ENCODE measurements at places on chromosomes 1 and 21.

- no peak for DNase-seq
Observed at GRCh38 chr1:56494306-56494705, 85.1 kb downstream of the PLPP3 start.

DNA sequence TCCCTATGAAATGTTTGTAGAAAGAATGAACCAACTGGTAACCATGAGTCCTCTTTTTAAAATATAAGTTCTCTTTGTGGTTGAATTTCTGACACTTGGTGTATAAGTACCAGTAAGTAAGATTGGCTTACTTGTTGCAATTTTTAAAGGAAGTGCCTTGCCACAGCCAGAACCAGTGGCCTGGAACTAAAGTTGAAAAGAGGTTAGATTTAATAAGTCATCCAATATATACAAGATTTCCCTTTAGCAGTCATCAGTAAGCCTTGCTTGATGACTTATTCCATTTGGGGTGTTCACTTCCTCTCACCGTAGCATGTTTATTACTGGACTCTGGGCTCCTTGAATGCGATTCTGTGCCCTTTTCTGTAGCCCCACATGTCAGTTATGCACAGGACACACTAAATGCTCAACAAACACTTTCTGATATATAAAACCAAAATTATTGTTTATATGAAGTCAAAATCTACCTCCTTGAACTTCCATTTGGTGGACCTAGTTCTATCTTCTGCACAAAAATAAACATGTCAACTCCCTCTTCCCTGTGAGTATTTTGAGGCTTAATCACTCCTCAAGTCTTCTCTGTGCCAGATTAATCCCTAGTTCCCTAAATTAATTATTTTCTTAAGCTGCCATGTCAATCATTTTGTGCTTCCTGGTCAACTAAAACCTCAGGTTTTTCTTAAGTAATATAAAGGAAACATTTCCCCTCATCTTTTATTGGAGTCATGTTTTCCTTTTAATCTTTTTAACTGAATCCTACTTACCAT, 218.1 kb downstream of the ST6GALNAC3 start:
- no peak for DNase-seq

GRCh38 chr1:107599220-107599619, 365.8 kb downstream of the VAV3 start:
- DNase-seq = no peak

- DNase-seq = no peak
Observed at GRCh38 chr1:221747839-221748238, 6.0 kb upstream of the DUSP10 start.

DNA sequence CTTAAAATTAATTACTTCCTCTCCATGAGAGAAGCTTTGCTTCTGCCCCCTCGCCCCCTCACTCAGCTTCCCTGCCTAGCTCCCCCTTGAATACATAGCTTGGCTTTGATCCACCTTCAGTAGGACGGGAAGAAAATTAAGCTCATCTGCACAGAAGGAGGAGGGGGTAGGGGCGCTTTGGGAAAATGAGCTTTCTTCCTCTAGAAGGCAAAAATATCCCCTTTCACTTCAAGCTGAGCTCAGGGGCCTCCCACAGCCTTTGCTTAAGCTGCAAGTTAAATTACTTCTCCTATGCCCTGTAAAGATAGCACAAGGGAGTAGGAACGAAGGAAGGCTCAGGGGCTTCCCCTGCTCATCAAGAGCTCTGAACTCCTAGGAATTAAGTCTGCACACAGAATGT, 65.2 kb upstream of the GOLT1A start:
- no peak for DNase-seq

DNA sequence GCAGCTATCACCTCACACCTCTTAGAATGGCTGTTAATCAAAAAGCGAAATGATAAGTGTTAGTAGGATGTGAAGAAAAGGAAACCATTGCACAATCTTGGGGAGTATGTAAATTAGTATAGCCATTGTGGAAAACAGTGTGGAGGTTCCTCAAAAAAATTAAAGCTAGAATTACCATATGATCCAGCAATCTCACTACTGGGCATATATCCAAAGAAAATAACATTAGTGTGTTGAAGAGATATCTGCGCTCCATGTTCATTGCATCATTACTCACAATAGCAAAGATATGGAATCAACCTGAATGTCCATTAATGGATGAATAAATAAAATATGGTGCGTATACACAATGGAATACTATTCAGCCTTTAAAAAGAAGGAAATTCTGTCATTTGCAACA, 68.9 kb downstream of the SNRPE start:
- no peak for DNase-seq

GRCh38 chr21:16194788-16195537, 465.2 kb downstream of the USP25 start:
- no peak for DNase-seq

- no peak for DNase-seq
Observed at GRCh38 chr1:154749078-154749760, 120.9 kb downstream of the KCNN3 start.

DNA sequence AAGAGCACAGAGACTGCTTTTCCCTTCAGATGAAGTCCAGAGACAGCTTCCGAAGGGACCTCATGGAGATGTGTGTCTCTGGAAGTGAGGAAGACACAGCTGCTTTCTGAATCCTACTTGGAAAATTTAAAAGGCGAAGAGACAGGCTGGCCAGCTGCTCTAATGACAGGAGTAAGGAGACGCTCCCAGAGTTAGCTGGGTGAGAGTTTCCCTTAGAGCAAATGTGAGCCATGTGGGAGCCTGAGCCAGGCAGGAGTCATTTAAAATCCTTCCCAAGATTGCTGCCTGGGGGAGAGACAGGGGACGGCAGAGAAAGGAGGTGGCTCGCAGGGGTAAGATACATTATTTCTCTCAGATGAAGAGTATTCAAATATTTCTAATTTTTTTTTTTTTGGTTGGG, 53.1 kb downstream of the ZNF326 start:
- no peak for DNase-seq

- no peak for DNase-seq
Observed at GRCh38 chr1:224080115-224080774, 33.7 kb upstream of the FBXO28 start.

DNA sequence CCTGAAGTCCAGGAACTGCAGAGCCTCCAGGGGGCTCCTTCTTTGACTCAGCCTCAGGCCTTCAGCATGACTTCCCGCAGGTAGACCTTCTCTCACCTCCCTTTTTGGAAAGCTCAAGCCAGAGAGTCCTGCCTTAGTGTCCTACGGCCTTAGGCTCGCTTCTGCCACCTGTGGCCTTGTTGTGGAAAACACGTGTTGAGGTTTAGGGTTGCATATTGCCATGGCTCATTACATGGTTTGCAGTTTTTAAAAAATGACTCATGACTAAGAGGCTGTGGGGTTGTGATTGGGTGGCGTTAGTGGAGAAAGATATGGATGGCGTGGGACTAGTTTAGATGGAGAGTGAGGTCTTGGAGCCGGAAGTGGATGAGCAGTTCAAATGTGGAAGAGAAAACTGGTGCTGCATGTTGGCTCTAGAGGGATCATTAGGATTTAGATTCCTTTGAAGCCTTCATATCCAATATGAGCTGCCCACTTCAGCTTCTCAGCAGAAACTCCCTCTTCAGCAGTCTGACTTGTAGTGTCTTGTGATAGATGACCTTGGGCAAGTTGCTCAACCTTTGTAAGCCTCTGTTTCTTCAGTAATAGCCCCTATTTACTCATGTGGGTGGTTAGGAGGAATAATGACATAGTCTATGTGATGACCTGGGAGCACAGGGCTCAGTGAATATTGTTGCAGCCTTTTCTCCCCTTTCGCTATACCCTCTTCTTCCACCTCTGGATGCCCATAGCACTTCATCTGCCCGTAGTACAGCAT, 6.5 kb upstream of the FGGY start:
- no peak for DNase-seq

- DNase-seq = no peak
Observed at GRCh38 chr1:210372491-210372890, 43.8 kb downstream of the HHAT start.

DNA sequence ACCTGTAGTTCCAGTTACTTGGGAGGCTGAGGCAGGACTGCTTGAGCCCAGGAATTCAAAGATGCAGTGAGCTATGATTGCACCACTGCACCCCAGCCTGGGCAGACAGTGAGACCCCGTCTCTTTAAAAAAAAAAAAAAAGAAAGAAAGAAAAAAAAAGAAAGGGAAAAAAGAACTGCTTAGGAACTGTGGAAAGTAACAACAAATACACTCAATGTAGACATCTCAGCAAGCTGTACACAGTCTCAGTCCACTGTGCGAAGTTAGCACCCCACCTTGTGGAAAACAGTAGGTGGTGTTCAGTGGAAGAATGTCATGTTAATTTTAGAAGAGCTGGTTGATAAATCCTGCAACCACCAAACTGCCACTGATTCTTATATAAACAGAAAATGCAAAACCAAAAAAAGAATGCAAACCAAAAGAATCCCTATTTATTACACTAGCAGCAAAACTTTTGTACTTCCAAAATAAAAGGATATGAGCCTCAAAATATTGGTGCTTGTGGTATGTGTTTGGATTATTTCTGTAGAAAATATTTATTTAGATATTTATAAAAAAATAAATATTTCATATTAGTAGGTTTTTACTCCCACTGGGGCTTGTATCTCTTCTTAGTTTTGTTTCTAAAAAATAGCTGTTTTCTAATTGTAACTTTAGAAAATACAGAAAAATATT, 31.1 kb downstream of the ALG14 start:
- peak; percentile 67 for DNase-seq

DNA sequence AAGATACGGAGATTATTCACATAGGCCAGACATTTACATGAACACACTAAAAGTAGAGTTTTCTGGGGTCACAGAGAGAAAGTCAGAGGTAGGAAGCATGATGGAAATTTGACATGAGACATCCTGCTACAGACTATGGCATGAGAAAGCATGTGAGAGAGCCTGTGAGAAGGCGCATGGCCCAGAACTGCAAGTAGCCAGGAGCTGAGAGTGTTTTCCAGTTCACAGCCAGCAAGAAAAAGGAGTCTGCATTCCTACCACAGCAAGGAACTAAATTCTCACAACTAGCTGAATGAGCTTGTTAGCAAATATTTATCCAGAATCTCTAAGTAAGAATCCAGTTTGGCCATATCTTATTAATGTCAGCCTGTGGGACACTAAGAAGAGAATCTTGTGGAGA, 673.3 kb downstream of the BRINP3 start:
- DNase-seq = no peak

- no peak for DNase-seq
Observed at GRCh38 chr21:38989745-38990423, 184.2 kb downstream of the ETS2 start.

GRCh38 chr1:15412175-15412800, 2.6 kb downstream of the EFHD2 start:
- DNase-seq = no peak

DNA sequence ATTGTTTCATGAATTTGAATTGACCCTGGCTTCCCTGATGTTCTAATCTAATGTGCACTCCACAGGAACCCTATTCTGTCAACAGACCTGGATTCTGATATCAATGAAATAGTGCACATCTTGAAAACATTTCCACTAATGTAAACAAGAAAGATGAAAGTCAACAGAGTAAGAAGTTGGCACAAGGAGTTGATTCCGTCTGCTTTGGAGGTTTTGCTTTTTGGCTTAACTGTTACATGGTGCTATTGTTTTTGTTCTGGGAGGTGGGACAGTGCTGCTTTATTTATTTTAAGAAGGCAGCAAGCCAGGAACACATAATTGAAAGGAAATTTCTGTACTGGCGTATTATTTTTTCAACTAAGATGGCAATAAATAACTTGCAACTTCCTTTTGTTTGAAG, 73.3 kb downstream of the LEPR start:
- no peak for DNase-seq

- no peak for DNase-seq
Observed at GRCh38 chr21:35840197-35840799, 220.0 kb downstream of the SETD4 start.

Data from posterior cingulate gyrus (tissue), 11 donors.